ENCODE measurements at places on chromosomes 4 and X. TPM values are rescaled to one million over a fixed set of nuclear protein-coding genes. Genes with fewer than 3 reads are reported as not detected.

SEC31A gene
- 93.9 TPM for total RNA-seq

DNA sequence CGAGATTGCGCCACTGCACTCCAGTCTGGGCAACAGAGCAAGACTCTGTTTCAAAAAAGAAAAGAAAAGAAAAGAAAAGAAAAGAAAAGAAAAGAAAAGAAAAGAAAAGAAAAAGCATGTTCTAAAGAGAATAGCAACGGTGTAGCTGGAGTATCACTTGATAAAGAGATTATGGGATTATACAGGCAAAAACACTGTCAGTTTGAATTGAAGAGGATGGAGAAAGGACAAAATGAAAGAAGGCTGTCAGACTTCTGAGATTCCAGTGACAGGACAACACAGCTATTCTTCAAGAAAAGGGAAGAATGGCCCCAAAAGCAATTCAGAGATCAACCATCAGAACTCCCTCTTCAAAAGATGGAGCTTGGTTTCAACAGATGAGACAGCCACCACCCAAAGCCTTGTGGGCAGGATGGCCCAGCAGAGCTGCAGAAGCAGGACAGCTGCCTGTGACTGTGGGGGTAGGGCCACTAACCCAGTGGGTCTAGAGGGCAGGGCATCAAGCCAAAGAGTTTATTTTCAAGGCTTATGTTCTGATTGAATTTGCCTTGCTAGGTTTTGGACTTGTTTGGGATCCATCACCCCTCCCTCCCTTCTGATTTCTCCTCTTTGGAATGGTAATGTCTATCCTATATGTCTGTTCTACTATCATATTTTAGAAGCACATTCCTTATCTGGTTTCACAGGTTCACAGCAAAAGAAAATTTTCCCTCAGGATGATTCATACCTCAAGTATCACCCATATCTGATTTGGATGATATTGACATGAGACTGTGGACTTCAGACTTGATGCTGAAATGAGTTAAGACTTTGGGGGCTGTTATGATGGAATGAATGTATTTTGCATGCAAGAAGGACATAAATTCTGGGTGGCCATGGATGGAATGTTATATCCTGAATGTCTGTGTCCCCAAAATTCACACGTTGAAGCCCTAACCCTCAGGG is 17.5 kb downstream of the RFC1 start:
- no peak for DNase-seq

GRCh38 chr4:183838987-183839712 is 66.0 kb upstream of the STOX2 start:
- no peak for DNase-seq

DNA sequence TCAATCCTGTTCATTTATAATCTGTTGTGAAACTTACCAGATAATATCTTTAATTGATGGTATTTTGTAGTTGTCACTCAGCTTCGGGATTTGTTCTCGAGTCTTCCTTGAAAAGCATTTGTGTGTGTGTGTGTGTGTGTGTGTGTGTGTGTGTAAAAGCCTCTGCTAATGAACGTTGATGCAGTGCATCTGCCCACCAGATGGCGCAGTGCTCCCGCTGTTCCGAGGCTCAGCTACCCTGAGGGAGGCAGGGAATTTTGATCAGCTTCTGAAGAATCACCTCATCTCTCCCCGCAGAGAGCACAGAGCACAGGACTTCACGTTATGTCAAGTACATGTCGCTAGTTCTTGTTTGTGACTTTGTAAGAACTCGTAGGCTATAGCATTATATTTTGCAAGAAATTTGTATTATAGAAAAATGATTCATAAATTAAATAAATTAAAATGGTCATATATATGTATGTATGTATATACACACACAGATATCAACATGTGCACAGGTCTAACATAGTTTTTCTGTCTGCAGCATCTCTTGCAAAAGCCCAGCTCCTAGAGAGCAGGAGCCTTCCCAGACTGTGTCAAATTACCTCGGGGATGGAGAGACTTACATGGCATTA is 316.7 kb upstream of the IGFBP7 start:
- DNase-seq, result peak; percentile 48

- DNase-seq, result no peak
Measured at GRCh38 chr4:61024610-61025009, 175.5 kb upstream of the ADGRL3 start.
